NCI-H524 treated with DMSO at 0.1 percent for 48 hours (cell line): ENCODE measurements at places on chromosomes 3 and 15.

- DNase-seq: no peak
These were observed 48.6 kb upstream of the FLNB start for GRCh38 chr3:57959423-57960173.

GRCh38 chr3:114659109-114660061 lies 365.6 kb downstream of the TIGIT start:
- no peak for DNase-seq

- DNase-seq: no peak
These were observed 910.0 kb upstream of the ROBO1 start for GRCh38 chr3:80677796-80678195.

GRCh38 chr3:145817870-145818483 lies 343.0 kb downstream of the PLOD2 start:
- DNase-seq: no peak

GRCh38 chr3:38114052-38114874 lies 22.7 kb downstream of the ACAA1 start:
- DNase-seq: no peak

- no peak for DNase-seq
These were observed 39.1 kb downstream of the MRPL46 start for GRCh38 chr15:88428053-88428452.

- DNase-seq: no peak
These were observed 151.9 kb upstream of the LINGO1 start for GRCh38 chr15:77784361-77785292.

DNA sequence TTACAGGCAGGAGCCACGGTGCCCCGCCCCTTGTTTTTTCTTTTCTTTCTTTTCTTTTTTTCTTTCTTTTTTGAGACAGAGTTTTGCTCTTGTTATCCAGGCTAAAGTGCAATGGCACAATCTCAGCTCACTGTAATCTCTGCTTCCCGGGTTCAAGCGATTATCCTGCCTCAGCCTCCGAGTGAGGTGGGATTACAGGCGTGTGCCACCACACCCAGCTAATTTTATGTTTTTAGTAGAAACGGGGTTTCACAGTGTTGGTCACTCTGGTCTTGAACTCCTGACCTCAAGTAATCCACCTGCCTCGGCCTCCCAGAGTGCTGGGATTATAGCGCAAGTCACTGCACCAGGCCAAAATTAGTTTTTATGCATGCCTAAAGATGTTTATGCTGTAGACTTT lies 2.5 kb downstream of the RPL35A start:
- no peak for DNase-seq

DNA sequence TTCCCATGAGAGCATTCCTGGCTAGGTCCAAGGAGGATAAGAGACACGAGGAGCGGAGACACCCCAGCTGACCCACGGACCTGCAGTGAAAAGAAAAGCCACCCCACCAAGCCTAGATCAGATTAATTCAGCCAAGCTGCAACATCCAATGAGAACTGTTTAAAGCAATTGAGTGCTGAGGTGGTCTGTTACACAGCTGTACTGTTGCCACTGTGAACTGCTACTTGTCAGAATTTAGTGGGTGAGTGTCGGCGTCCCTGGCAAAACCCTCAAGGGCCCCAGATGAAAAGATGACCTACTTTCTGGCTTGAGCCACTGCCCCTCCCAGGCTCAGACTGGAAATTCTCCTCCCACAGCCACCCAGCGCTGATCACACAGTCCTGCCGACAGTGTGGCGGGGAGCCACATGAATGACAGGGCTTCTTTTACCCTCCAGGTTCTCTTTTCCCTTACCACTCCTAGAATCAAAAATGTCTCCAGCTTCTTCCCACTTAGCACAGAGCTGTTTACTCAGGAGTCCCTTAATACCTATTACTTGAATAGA lies 26.4 kb upstream of the KBTBD12 start:
- DNase-seq: no peak

DNA sequence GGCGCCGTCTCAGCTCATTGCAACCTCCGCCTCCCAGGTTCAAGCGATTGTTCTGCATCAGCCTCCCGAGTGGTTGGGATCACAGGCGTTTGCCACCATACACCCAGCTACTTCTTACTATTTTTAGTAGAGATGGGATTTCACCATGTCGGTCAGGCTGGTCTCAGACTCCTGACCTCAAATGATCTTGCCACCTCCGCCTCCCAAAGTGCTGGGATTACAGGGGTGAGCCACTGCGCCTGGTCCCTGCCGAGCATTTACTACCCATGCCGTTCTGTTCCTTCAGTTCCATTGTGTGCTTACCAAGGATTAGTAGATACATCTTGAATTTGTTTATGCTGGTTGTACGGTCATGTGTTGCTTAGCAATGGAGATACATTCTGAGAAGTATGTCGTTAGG lies 10.3 kb downstream of the CHD2 start:
- no peak for DNase-seq
